Stromal cell of bone marrow (primary cell): ENCODE measurements at places on chromosomes 6 and 20.
A peak's percentile ranks its signal among the peaks of the same experiment; 100 is the strongest.

DNA sequence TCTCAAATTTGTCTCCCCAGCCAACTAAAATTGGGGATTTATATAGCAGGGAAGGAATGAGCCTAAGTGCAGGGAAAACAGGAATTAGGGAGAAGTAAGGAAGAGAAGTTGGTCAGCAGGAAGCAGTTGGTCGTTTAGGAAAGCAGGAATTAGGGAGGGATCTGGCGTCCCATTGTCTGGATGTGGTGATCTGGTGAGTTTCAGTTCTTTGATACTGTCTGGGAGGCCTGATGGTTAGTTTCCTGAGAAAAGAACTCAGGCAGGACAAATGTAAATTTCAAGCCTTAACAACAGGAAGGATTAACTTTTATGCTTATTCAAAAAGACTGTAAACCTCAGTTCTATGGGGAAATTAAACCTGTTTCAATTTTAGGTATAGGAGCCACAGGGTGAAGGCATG, 116.2 kb upstream of the PRL start:
- DNase-seq, result no peak

- no peak for DNase-seq
These were observed 37.4 kb upstream of the RIPPLY2 start for GRCh38 chr6:83815631-83816272.

DNA sequence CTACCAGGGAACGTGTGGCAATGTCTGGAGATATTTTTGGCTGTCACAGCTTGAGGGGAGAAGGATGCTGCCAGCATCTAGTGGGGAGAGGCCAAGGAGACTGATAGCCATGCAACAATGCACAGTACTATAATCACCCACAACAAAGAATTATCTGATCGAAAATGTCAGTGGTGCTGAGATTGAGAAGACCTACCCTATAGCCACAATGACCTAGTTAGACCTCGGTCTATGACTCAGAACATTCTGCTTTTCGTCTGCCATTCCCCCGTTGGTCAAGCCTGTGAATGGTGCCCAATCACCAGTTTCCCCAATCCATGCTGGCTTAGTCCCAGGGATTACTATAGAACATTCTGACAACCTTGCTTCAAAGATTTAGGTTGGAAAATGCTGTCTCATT, 93.5 kb downstream of the TMEM200A start:
- no peak for DNase-seq

DNA sequence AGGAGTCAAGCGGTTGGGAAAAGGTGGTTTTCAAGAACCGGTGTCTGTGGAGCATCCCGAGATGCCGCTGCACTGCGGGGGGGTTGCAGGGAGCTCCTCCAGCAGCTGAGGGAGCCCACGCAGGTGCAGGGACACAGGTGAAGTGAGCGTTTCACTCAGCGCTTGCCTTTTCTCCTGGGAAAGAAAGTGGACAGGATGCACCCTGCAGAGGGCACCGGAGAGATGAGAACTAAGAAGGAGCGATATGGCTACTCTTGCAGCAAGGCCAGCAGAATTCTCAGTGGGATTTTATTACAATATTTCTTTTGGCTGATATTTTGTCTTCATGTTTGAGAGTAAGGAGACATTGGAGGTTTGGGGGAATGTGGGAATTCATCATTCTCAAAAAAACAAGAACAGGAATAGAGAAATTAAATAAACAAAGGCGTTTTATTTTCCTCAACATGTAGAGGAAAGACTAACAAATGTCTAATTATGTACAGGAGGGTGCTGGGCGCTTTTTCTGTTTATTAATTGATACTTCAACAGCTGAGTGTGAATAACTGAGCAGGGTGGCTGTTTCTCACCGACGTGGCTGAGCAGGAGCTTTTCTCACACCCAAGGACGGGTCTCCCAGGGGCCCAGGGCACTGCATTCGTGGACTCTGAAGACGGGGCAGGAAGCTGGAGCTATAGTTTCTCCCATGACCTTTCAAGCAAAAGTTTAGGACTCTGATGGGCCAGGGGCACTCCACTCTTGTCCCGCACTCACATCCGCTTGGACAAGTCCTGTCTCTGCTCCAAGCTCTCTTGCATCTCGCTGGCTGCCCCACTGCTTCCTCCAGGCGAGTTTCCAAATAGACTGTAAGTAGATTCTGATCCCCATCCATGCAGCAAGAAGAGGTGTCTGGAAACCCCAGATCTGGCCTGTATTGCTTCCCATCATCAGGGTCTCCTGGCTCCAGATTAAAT, 176.1 kb downstream of the SMOC2 start:
- DNase-seq, result peak; percentile 13

DNA sequence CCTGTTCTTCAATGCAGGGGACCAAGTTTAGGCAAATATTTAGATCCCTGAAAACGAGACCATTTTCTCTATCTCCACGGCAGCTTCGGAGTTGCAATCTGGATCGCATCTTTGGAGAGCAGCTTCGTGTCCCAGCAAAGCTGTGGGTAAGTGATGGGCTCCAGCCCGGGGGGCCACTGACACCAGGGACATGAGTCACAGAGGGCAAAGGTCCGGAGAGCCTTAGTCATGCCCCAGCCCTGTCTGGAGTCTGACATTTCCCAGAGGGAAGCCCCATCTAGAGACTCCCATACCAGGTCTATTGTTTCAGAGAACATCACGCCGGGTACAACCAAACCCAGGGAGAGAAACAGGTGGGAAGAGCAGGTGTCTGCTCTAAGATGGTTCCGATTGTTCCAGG, 95.9 kb downstream of the NFATC2 start:
- peak; percentile 55 for DNase-seq

DNA sequence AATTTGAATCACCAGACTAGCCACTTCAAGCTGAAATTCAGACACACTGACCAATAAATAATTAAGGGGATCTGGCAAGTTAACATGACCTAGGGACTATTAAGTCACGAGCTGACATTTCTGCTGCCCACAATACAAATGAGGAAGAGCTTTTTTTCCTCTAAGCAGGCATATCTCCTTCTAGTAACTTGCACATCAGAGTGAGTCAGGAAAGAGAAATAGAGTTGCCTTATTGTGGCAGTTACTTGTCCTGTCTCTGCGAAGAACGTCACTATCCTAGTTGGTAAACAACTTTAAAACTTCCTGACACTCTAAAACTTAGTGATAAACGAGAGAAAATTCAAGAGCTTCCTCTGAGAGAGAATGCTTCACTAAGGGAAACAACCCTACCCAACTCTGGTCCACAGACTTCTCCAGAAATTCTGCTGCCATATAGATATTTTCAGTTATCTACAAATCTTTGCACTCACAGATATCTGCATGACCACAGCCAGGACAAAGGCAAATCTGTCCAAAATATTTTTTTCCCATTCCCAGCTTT, 4.2 kb downstream of the PLA2G7 start:
- no peak for DNase-seq

DNA sequence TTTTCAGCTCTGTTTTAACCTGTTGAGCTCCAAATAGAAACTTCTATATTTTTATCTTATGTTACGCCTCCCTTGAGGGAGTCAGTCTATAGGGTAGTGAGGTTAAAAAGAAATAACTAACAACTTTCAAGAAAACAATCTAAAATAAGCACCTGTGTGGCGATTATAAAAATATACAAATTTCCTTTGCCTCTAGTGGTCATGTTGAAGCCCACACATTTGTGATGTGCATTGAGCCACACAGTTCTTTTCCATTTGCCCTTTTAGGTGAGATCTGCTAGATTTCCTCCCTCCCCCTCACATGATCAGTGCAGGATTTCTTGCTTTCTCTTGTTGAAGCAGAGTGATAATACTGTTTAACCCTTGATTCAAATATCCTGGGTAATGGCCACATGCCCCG, 84.2 kb downstream of the MYB start:
- no peak for DNase-seq

DNA sequence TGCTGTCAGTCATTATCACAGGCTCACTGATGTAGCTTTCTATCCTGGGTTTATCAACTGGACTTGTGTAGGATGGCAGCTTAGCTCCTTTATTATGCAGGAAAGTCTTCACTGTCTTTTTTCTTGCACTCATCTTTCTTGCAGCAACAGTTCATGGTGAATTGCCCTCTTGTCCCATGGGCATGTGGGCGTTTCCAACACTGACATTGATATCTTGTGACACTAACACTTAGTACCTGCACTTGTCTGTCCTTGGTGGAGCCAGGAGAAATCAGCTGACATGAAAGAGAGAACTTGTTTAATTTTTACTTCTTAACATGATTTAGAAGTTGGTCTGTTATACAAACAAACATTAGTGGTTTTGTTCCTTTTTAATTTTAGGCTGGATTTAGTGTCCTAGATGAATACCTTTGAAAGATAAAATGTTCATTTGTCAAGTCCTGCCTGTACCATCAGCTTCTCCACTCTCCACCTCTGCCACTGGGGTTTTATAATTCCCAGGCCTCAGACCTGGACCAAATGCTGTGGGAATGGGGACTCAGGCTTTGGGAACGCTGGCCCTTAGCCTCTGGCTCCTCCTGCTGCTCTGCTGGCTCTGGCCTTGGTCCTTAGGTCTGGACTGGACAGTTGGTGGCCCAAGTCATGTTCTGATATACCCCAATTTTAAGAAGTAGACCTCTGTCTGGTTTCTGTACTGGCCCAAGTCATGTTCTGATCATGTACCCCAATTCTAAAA, 161.0 kb upstream of the LAMP5 start:
- DNase-seq, result no peak

DNA sequence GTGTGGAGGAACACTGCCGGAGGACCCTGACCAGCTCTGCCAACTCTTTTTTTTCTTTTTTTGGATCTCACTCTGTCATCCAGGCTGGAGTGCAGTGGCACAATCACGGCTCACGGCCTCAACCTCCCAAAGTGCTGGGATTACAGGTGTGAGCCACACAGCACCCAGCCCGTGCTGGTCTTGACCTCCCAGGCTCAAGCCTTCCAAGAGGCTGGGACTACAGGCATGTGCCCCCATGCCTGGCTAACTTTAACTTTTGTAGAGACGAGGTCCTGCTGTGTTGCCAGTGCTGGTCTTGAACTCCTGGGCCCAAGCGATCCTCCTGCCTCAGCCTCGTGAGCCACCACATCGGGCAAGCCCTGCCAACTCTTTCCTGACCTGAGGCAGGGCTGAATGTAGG, 11.2 kb downstream of the GCNT2 start:
- DNase-seq, result no peak

DNA sequence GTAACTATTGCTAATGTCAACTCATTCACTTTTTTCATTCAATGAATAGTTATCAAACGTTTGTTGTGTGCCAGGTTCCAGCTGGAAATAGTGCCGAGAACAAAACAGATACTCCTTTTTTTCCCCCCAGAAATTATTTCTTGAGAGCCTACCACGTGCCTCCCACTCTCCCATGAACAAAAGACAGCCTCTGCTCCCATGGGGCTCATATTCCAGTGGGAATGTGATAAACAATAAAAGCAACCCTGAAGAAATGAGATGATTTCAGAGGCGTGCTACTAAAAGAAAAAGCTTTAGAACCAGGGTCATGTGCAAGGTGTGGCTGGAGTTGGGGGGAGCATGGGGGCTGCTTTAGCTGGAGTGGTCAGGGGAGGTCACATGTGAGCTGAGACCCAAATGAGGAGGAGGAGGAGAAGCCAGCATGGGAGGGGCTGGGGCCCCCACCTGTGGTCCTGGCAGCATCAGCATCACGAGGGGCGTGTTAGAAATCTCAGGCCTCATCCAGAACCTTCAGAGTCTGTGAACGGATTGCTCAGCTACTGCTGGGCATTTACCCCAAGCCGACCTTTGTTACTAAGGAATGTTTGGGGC, 157.4 kb downstream of the EYA2 start:
- DNase-seq, result no peak

- DNase-seq, result no peak
These were observed 100.5 kb upstream of the SLC2A12 start for GRCh38 chr6:134152767-134153485.

DNA sequence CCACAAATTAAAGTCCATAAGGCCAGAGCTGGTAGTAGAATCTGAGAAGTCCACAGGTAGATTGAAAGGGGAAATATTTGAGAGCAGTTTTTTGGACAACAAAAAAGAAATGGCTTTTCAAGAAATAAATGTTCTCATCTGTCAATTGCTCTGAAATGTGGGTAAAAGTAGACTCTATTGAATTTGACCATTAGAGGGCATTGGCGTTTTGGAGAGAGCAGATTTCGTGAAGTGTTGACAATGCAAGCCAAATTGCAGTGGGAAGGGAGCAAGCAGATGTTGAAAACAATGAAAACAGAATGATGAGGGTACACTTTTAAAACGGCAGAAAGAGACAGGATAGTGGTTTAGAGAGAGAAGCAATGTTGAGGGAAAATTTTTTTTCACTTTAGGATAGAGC, 149.1 kb upstream of the FAM83B start:
- DNase-seq, result no peak

DNA sequence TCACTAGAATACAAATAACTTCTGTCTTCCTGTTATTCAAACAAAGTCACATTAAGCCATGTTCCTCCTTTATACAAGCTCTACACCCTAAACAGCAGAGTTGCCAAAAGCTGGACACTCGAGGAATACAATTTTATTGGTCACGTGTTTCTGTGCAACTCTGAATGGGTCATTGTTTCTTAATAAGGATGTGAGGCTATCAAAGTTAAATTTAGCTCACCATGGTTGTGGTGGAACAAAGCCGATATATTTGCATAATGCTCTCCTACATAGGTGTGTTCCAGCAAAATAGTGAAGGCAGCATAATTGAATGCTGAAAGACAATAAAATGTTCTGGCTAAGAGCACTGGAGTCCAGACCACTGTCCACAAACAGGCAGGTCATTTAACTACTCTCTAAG, 36.9 kb upstream of the CD2AP start:
- no peak for DNase-seq

GRCh38 chr20:11043001-11043400, 369.2 kb upstream of the JAG1 start:
- DNase-seq, result no peak

DNA sequence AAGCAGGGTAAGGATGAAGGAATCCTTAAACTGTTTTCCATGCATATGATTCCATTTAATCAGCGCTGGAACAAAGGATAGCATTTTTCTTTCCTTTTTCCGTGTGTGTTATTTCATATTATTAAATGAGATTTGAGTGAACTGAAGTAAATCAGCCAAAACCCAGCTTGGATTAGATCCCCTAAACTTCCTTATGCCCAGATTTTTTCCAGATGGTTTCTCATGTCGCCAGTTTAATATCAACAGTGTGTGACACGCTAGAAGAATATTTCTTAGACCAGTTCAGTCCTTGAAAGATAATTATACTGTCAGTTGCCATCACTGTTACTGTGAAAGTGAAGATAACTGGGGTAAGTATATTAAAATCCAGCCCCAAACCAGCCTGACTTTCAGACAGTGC, 1009.4 kb downstream of the KIF16B start:
- no peak for DNase-seq

GRCh38 chr6:54970337-54970736, 123.8 kb downstream of the FAM83B start:
- DNase-seq, result no peak

DNA sequence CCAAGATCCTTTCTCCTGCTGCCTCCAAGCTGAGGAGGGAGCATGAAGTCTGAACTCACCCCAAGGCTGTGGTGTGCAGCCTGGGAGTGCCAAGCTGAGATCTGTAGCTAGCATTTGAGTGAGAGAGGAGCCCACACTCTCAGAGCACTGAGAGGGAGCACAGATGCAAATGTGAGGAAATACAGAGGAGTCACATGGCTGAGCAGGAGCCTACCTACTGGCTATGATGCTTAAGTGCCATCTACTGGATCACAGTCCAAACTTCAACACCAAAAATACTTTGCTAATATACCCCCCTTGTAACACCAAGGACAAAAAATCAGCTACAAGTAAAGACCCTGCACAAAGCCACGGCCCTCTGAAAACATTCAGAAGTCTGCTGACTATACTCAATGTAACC, 94.4 kb upstream of the IMPG1 start:
- no peak for DNase-seq
